Left ventricle myocardium inferior (tissue), 1 donor: ENCODE measurements at places on chromosomes 3 and 15. TPM values are rescaled to one million over a fixed set of nuclear protein-coding genes. Genes with fewer than 3 reads are reported as not detected.

GOLGA6L4 gene
- 1.1 TPM for total RNA-seq

GOLGA6B gene
- not detected for total RNA-seq

C3orf70 gene
- total RNA-seq: 1.4 TPM

ZNF770 gene
- total RNA-seq: 41.3 TPM

ISLR2 gene
- 2.6 TPM for total RNA-seq

- DNase-seq: no peak
- H3K4me1 ChIP-seq: peaks cover 4% of the 10 kb centered on the region
- H3K27me3 ChIP-seq: no peaks in the 10 kb centered on the region
- no peaks in the 10 kb centered on the region for H3K36me3 ChIP-seq
- no peak overlapping the region for H3K27ac ChIP-seq
- no peak overlapping the region for H3K4me3 ChIP-seq
Measured at GRCh38 chr3:111668888-111669488, 73.8 kb upstream of the ZBED2 start.

DNA sequence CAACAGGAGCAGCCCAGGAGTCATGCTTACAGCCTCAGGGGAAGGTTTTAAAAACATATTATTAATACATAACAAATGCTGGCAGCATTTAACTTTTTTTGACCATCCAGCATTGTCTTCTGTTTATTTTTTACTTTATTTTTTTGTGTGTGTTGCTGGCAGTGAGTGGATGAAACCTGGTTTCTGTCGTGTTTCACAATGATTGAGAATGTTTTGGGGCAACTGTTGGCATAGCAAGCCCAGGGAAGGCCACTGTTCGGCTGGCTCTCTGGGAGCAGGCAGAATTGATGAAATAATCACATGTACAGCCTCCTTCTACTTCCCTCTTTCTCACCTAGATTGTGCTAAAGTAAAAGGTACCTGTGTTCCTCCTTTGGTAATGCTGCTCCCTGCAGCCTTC lies 190.2 kb downstream of the NR1D2 start:
- H3K36me3 ChIP-seq: peaks cover 7% of the 10 kb centered on the region
- no peaks in the 10 kb centered on the region for H3K27me3 ChIP-seq
- DNase-seq: no peak
